ENCODE measurements at places on chromosomes 13 and 19.
A peak's percentile ranks its signal among the peaks of the same experiment; 100 is the strongest.

- DNase-seq: peak; percentile 59
Observed at GRCh38 chr19:55549500-55550320, 4.4 kb upstream of the SBK3 start.

- DNase-seq: no peak
Observed at GRCh38 chr19:40726279-40726678, 9.4 kb downstream of the ITPKC start.

- DNase-seq: no peak
Observed at GRCh38 chr19:48340995-48341394, 15.6 kb downstream of the EMP3 start.

DNA sequence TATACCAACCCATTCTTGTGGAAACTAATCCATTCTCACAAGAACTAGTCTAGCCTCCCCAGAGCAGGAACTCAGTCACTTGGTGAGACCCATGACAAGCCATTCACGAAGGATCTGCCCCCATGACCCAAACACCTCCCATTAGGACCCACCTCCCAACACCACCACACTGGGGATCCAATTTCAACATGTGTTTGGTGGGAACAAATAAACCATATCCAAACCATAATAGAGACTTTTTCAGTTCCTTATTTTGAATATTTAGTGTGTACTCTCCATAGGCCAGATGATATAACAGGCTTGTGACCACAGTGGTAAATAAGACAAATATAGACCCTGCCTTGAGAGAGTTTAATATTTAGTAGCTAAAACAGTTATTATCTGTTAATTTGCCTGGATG lies 227.5 kb upstream of the SERP2 start:
- DNase-seq: no peak

- no peak for DNase-seq
Observed at GRCh38 chr19:34998777-34999497, 1.2 kb upstream of the GRAMD1A start.

GRCh38 chr13:19861762-19862161 lies 1.7 kb downstream of the ZMYM5 start:
- no peak for DNase-seq

- DNase-seq: no peak
Observed at GRCh38 chr19:40717325-40717879, 490 bp downstream of the ITPKC start.

- no peak for DNase-seq
Observed at GRCh38 chr19:50516964-50517703, 3.4 kb upstream of the ASPDH start.

- DNase-seq: no peak
Observed at GRCh38 chr19:46608581-46609345, 7.6 kb downstream of the CALM3 start.

DNA sequence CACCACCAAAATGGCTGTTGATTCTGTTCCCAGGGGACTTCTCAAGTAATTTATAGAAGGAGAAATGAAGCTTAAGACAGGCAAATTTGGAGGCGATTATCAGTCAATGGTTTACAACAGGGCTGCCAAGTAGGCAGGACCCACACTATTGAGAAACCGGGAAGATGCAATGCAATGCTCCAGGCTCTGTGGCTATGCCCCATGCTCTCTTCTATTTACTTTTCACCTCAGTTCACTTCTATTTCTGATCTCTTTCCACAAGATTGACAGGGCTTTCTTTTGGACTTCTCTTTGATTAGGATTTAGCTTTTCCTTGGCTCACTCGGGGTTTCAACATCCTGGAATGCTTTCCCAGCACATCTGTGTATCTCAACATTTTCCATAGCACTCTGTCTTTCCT lies 12.7 kb upstream of the RCBTB2 start:
- no peak for DNase-seq

GRCh38 chr13:113451951-113452421 lies 1.3 kb downstream of the ADPRHL1 start:
- DNase-seq: no peak

DNA sequence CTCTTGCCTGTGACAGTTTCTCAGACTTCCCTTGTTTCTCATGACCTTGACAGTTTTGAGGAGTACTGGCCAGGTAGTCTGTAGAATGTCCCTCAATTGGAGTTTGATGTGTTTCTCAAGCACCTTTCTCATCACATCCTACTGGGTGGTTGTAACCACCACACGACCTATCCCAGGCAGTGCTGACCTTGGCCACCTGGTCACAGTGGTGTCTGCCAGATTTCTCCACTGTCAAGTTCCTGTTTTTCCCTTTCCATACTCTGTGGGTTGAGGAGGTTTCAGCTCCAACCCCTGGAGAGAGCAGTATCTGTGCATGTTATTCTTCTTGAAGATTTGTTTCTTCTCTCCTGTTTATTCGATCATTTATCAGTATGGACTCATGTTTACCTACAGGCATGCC lies 8.4 kb upstream of the UPF3A start:
- no peak for DNase-seq

DNA sequence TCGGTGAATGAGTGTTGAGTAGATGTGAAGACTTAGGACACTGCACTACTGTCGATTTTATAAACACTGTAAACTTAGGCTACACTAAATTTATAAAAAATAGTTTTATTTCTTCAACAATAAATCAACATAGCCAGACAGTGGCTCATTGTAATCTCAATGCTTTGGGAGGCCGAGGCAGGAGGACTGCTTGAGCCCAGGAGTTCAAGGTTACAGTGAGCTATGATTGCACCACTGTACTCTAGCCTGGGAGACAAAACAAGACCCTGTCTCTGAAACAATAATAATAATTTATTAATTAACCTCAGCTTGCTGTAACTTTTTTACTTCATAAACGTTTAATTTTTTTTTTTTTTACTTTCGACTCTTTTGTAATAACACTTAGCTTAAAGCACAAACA lies 34.4 kb downstream of the ATP7B start:
- DNase-seq: no peak

DNA sequence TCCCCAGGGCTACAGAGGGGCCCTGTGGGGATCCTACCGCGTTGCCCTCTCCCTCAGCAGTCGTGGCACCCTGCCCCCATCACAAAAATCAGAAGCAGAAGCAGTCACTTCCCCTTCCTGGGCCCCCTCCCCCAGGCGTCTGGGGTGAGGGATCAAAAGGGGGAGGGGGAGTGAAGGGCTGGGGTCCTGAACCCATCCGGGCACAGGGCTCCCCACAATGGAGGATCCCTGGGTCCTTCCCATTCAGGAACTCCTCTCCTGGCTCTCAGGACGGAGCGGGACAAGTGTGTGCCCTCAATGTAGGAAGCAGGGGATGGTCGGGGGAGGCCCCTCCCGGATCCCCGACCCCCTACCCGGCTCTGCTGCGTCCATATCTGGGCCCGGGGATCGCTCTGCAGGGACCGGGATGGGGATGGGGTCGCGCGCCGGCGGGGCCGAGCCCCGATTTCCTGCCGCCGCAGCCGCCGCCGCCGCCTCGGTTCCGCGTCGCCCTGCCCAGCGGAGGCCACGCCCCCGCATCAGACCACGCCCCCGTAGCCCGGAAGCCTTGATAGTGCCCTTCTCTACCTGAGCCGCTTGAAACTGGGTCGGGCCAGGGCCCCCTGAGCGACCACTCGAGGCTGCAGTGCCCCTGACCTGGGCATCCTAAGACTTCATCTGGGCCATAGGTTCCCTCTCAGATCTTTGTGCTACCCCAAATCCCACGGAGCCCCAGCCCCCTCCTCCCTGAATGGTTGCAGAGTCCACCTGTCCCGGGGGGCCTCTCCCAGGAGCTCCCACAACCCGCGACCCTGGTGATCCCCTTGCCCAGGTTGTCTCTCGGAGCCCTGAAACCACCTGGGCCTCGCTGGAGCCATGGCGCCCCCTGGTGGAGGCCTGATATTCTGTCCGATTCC lies at the start of gene GMIP:
Gene GMIP (minus strand): TSS at position 500 of the 896 bp plus-strand sequence. CDS start 128 bp downstream, at position 372.
- peak; percentile 85 for DNase-seq

GRCh38 chr13:31207661-31208552 lies 8.1 kb downstream of the B3GLCT start:
- DNase-seq: no peak

GRCh38 chr13:76379341-76380105 lies 506.7 kb downstream of the KCTD12 start:
- DNase-seq: no peak

GRCh38 chr13:113437408-113438010 lies 15.8 kb downstream of the ADPRHL1 start:
- no peak for DNase-seq

DNA sequence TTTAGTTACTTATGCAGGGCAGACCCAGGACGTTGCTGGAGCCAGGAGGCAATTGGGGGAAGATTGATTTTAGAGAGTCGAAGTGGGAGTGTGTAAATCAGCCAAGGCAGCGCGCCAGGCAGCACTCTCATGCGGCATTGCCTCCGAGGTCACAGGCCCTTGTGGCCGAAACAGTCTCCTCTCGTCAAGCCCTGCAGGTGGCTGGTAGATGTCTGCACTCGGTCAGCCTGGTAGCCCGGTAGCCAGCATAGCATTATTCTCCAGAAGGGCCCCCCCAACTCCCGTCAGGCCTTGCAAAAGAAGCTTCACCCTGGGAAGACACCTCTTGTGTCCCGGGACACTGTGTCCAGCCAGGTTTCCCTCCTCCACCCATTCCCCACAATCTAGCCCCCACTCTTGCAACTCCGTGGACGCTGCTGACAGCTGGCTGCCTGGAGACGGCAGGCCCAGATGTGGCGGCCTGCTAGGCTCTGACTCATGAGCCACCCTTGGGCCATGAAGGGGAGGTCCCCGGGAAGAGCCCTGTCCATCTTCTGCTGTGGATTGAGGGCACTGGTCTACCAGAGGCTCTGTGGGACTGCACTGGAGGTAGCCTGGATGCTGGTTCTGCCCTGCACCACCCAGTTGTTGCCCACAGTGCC lies 2.6 kb upstream of the PEPD start:
- DNase-seq: no peak

DNA sequence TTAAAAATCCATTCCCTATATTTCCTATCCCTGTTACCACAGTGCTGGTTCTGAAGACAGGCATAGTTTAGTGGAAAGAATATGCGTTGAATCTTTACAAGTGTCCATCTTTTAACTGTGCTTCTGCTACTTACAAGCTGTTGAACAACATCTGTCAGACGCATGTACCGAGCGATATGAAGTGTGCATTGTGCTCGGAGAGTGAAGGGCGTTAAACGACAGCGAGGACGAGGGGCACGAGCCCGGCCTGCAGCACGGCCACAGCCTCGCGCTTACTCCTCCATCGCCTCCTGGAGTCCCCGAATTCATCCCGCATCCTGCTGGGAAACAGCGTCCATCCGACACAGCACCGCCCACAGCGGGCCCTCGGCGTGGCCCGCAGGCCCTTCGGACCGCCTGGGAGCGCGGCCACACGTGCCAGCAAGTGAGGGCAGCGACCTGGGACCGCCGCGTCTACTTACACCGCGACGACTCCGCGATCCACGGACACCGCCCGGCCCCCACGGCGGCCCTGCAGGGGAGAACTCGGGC lies 514 bp downstream of the PCID2 start:
- DNase-seq: peak; percentile 24

GRCh38 chr19:46726971-46727501 lies 10.1 kb upstream of the PRKD2 start:
- no peak for DNase-seq

DNA sequence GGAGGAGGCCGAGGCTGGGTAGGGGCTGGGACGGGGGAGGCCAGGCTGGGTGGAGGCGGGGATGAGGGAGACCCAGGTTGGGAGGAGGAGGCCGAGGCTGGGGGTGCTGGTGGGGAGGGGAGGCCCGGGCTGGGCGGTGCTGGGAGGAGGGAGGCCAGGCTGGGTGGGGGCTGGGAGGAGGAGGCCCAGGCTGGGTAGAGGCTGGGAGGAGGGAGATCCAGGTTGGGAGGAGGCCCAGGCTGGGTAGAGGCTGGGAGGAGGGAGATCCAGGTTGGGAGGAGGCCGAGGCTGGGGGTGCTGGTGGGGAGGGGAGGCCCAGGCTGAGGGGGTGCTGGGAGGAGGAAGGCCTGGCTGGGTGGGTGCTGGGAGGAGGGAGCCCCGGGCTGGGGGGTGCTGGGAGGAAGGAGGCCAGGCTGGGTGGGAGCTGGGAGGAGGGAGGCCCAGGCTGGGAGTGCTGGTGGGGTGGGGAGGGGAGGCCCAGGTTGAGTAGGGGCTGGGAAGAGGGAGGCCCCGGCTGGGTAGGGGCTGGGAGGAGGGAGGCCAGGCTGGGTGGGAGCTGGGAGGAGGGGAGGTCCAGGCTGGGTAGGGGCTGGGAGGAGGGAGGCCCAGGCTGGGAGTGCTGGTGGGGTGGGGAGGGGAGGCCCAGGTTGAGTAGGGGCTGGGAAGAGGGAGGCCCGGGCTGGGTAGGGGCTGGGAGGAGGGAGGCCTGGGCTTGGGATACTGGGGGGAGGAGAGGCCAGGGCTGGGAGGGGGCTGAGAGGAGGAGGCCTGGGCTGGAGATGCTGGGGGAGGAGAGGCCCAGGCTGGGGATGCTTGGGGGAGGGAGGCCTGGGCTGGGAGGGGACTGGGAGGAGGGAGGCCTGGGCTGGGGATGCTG lies 10.7 kb downstream of the TPGS1 start:
- no peak for DNase-seq

DNA sequence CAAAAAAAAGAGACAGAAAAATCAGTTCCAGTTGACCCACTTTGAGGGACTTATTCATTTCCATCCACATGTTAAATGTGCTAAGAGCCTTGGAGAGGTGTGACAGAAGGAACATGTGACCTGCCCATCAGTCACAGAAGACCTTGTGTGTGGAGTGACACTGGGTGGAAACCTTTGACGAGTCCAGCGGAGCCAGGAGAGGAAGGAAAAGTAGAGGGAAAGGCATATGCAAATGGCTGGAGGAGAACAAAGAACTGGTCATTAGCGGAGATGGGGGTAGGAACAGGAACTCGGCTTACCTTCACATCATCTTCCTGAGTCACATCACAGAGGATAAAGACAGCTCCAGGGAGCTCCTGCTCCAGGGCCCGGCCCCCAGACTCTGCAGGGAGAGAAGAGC lies 2.3 kb downstream of the HSD17B14 start:
- no peak for DNase-seq

- no peak for DNase-seq
Observed at GRCh38 chr19:55508120-55508519, 19.9 kb downstream of the SSC5D start.

GRCh38 chr13:43042410-43042921 lies 19.1 kb downstream of the DNAJC15 start:
- no peak for DNase-seq

DNA sequence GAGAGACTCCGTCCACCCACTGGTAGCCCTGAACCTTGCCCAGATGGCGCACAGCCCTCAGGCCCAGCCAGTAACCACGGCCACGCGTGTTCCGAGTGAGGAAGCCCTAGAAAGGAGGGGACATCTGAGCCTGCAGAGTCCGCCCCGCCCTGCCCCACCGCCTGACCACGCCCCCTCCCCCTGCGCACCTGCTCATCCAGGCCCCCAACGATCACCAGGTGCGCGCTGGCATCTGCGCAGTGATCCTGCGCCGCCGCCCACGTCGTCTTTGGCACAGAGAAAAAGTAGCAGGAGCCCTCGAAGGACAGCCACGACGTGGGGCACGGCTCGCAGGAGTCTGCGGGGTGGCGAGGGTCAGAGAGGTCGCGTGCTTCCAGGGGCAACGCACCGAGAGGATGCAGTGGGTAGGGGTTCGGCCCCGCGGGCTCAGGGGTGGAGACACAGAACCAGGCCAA lies 2.1 kb downstream of the CLEC4G start:
- DNase-seq: no peak
